Ovary (tissue), 10 donors: ENCODE measurements at places on chromosomes 4 and X.
A peak's percentile ranks its signal among the peaks of the same experiment; 100 is the strongest.

DNA sequence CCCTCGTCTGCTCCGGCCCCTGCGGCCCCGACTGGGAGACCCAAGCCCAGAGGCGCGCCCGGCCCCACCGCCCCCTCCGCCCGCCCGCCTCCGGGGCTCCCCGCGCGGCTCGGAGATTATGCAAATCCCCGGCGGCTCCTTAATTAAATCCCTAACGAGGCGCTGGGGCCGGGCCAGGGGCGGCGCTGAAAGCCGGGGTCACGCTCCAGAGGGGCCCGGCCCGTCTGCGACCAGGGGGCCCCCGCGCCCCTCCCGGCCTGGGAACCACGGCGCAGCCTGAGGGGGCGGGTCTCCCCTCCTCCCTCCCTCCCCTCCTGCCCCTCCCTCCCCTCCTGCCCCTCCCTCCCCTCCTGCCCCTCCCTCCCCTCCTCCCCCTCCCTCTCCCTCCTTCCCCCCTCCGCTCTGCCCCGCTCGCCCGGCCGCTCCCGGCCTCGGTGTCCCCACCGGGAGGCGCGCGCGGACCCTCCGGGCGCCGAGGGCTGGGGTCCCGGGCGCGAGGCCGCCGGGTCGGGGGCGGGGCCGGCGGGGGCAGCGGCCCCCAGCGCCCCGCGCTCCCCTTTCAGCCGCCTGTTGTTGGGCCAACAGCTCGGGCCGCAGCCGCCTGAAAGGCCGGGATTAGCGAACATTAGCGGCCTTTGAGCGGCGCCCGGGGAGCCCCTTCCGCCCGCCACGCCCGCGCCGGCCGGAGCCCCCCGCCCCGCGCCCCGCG, 25.9 kb upstream of the FGFR3 start:
- DNase-seq = no peak

DNA sequence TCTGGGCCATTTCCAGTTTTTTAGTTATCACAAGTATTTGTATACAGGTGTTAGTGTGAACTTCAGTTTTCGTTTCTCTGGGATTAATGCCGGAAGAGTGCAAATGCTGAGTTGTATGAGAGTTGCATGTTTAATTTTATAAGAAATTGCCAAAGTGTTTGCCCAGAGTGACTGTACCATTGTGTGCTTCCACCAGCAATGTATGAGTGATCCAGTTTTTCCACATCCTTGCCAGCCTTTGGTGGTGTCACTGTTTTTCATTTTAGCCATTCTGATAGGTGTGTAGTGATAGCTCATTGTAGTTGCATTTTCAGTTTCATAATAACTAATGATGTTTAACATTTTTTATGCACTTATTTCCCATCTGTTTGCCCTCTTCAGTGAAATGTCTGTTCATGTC, 18.4 kb downstream of the PLS3 start:
- DNase-seq = no peak

GRCh38 chr4:24195991-24196736, 306.3 kb upstream of the PPARGC1A start:
- DNase-seq = no peak

GRCh38 chrX:44156726-44157125, 183.5 kb upstream of the NDP start:
- DNase-seq = no peak

GRCh38 chrX:88940904-88941303, 193.9 kb downstream of the CPXCR1 start:
- no peak for DNase-seq

DNA sequence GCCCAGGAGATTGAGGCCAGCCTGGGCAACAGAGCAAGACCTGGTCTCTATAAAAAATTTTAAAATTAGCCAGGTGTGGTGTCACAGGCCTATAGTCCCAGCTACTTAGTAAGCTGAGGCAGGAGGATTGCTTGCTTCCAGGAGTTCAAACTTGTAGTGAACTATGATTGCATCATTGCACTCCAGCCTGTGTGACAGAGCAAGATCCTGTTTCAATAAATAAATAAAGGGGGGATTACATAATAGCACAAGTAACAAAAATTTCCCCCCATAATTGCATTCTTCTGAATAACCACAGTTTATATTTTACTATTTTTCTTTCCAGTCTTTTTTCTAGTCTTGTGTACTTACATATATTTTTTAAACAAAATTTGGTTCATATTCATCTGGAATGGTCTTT, 135.6 kb downstream of the CHIC2 start:
- DNase-seq = no peak

- DNase-seq = no peak
These were observed 118.0 kb upstream of the WDFY3 start for GRCh38 chr4:85084371-85085094.

- DNase-seq = no peak
These were observed 507.6 kb downstream of the CENPC start for GRCh38 chr4:67037504-67038227.

GRCh38 chrX:30918480-30918879, 29.4 kb upstream of the TAB3 start:
- DNase-seq = no peak

DNA sequence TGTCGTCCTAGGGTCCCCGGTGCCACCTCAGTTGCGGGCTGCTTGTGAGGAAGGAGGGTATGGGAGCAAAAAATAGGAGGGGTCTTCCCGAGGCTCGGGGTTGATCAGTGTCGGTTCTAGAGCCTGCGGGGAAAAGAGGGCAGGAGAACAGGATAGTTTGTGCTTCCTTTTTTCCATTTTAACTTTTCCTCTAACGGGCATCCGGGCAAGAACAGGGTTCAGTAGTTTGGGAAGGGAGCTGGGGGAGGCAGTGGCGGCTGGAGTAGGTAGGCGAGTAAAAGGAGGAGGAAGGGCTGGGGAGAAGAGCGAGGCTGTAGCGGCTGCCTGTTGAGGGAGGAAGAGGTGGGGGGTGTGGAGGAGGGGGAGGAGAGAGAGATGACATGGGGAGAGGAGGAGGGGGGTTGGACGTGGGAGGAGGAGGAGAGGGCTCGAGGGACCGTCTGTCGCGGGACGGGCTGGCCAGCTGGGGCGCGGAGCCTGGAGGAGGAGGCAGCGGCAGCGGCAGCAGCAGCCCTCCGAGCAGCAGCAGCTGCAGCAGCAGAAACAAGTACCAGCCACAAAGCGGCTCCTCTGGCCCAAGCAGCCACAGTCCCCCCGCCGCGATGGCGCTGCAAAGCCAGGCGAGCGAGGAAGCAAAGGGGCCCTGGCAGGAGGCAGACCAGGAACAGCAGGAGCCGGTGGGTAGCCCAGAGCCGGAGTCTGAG, at the start of gene SLC16A2:
TSS of gene SLC16A2 (plus strand) at position 458 of the 704 bp plus-strand sequence. CDS start at position 603, 145 bp downstream.
- DNase-seq = peak; percentile 73

DNA sequence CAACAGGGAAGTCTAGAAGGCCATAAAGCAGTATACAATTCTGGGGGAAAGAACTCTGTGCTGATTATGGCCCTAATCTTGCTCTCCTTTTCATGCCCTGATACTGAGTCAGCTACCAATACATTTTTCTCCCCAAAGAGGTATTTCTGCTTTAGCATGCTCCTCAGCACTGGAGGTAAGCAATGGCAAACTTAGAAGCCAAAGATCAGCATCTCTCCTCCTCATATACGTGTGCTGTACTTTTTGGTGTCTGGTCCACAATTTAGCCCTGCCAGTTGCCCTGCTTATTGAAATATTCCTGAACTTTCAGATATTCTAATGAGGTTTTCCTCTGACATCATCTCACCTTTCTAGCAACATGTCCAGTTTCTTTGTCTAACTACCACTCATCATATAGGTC, 226.2 kb downstream of the FSTL5 start:
- no peak for DNase-seq

GRCh38 chr4:3829956-3830773, 64.0 kb downstream of the ADRA2C start:
- DNase-seq = no peak

DNA sequence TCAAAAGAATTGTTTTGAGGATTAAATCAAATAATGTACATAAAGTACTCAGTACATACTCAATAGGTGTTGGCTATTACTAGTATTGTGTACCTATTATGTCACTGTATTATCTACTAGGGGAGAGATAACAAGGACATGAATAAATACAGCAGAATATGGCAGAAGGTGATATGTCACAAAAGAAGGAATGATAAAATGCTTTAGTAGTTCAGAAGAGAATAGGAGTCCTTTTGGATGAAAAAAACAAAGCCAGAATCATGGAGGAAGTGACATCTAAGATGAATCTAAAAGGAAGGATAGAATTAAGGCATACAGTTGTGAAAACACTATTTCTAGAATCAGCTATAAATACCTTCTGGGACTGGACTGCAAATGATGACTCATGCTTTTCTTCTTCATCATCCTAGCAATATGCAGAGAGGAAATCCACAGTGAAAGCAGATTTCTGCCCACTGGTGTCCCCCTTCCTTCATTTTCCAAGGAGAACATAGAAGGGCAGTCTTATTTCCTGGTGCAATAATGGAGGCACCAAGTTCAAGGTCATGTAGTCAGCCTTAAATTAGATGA, 98.7 kb downstream of the GLUD2 start:
- no peak for DNase-seq

DNA sequence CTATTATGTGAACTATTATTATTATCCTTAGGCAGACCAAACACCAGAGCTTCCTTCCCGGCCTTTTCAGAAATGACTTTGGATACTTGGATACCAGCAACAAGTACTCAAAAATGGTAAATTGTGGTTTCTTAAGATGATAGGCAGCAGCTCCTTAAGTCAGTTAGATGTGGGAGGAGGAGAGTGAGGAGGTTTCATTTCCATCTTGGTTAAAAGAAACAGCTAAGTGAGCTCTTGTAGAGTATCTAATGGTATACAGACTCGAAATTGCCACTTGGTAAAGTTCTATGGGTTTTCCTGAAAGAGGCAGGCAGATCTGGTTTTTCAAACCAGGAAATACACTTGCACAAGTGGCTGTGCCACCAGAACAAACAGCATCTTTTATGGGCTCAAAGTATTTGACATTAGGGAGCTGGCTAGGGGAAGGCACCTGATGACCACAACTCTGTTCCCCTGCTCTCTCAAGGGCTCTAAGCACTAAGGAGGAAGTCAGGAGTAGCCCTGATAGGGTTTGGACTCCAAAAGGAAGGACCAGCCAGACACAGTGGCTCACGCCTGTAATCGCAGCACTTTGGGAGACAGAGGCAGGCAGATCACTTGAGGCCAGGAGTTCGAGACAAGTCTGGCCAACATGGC, 130.9 kb downstream of the TMEM164 start:
- no peak for DNase-seq

GRCh38 chrX:7062276-7062675, 85.2 kb upstream of the STS start:
- DNase-seq = no peak

- no peak for DNase-seq
These were observed 14.3 kb downstream of the ALPK1 start for GRCh38 chr4:112311516-112311915.

DNA sequence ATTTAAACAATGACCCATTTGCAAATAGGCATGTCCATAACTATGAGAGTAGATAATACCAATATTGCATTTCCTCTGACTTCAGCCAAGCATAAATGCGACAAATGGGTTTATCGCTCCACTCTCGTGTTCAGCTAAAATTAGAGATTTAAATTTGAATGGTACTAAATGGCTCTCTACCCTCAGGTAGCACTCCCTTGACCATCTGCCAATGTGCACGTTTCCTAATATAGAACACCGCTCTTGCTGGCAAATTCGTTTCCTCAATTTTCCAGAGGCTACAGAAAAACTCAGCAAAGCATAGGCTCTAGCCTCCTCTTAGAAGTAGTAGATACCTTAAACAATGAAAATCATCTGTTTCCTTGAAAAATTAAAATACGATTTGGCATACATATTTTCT, 251.6 kb downstream of the ADGRA3 start:
- no peak for DNase-seq

GRCh38 chr4:110155654-110156053, 42.8 kb downstream of the ELOVL6 start:
- no peak for DNase-seq

GRCh38 chr4:7377223-7377865, 57.4 kb downstream of the PSAPL1 start:
- DNase-seq = no peak

GRCh38 chr4:135548711-135549110, 1347.1 kb upstream of the PABPC4L start:
- DNase-seq = no peak

- DNase-seq = no peak
These were observed 52.2 kb downstream of the HTT-AS start for GRCh38 chr4:3022112-3022511.

- no peak for DNase-seq
These were observed 143.7 kb upstream of the PABPC4L start for GRCh38 chr4:134345244-134345643.

DNA sequence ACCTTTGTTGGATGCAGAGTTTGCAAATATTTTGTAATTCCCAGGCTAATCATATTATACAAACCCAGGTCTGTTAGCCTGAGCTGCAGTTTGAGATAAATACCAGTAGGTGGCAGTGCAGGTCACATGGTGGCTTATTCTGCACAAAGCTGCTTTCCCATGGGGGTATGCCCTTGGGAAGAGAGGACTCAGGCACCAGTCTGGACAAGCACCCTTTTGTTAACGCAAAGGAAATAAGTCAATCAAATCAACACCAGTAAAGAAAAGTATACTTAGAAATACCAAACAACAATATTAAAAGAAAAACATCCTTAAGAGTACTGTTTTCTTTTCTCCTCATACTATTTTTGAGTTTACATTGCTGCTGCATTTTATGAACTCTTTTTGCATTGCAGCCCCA, 389.0 kb upstream of the ZFP42 start:
- DNase-seq = no peak

DNA sequence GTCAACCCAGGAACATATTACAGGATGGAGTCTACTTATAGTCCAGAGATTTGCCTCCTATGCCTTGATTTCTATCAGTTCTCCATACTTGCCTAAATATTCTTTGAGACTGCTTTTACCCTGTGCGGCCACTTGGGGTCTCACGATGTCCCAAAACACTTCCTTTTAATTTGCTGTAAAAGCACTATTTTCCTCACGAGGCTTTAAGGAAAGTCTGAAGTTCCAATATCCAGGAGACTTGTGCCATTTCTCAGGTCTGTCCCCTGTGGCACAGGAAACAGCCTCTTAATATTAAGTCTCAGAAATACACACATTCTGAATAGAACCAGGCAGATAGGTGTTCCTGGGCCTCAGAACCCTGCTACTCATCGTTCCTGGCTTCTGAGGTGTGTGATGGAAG, 142.9 kb downstream of the TMEM164 start:
- DNase-seq = no peak

GRCh38 chrX:41240509-41240908, 93.5 kb upstream of the DDX3X start:
- no peak for DNase-seq
